ENCODE measurements at places on chromosomes 1 and 21. TPM values are rescaled to one million over a fixed set of nuclear protein-coding genes. Genes with fewer than 3 reads are reported as not detected.

DNA sequence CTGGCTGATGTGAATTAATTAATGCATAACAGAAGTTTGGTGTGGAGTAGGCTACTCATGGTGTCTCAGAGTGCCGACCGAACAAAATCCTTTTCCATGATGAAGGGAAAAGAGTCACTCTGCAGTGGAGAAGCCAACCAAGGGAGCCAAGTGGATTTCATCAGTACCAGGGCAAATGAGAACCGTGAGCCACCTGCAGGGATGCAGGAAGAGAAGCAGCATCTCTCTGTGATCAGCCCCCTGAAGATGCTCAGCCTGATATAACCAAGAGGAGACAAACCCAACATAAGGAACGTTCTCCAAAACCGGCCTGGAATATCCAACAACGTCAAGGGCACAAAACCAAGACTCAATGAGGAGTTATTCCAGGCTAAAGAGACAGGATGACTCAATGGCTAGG lies 13.4 kb upstream of the LAPTM5 start:
- DNase-seq = no peak

DNA sequence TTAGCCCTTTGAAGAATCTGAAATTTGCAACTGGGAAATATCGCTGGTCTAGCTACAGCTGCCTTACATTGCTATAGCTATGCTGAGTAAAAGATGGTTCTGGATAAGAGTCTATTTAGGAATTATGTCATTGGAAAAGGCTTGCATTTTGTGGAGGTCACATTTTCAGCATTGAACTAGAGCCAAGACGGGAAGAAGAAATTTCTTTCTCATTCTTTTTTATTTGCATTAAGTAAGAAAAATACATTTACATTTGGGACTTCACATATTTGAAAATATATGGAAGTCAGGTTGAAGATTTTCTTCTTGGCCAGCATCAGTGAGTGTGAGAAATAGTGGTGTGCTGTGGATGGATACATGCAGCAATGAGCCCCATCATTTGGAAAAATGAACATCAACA lies 291.6 kb downstream of the PTBP2 start:
- DNase-seq = no peak

DNA sequence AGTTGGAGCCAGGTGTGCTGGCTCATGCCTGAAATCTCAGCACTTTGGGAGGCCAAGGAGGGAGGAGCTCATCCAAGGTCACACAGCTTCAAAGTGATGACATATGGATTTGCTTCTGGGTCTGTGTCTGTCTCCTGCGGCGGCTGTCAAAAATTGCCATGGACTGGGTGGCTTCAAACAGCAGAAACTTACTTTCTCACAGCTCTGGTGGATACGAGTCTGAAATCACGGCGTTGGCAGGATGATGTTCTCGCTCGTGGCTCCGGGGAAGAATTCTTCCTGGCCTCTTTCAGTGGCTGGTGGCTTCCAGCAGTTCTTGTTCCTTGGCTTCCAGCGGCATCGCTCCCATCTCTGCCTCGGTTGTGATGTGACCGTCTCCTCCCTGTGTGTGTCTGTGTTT lies 314.8 kb upstream of the C1orf174 start:
- no peak for DNase-seq

The MYBPH gene
- polyA plus RNA-seq = not detected

- no peak for DNase-seq
Observed at GRCh38 chr1:228684607-228685006, 50.7 kb upstream of the RHOU start.

- DNase-seq = no peak
Observed at GRCh38 chr1:192747943-192748342, 60.9 kb upstream of the RGS2 start.

GRCh38 chr1:145719230-145720079 lies at the start of gene CD160:
Gene CD160, plus strand, starts transcription at chr1:145719499. Its CDS starts 8,829 bp downstream, at chr1:145728328.
- no peak for DNase-seq

DNA sequence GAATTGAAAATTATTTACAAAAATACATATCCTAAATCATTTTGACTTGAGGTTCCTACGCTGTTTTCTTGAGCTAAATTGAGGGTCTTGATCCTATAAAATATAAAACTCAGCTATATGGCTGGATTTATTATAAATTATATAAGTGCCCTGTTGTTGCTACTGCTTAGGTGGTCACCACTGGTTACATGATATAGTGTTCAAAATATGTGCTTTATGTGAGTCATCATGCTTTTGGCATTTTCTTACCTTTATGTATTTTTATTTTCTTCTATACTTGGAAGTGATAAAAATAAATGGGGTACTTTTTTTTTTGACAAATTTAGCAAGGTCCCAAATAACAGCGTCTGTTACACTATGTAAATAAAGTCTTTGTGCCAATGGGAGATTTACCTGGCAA lies 31.1 kb upstream of the PTPRC start:
- DNase-seq = no peak

- DNase-seq = no peak
Observed at GRCh38 chr1:26022404-26022779, 817 bp downstream of the EXTL1 start.

- peak; percentile 6 for DNase-seq
Observed at GRCh38 chr1:186763107-186763506, 65.6 kb upstream of the PLA2G4A start.

- DNase-seq = no peak
Observed at GRCh38 chr1:209326076-209326475, 257.4 kb upstream of the CAMK1G start.

The SYT11 gene
- polyA plus RNA-seq = 36.6 TPM

DNA sequence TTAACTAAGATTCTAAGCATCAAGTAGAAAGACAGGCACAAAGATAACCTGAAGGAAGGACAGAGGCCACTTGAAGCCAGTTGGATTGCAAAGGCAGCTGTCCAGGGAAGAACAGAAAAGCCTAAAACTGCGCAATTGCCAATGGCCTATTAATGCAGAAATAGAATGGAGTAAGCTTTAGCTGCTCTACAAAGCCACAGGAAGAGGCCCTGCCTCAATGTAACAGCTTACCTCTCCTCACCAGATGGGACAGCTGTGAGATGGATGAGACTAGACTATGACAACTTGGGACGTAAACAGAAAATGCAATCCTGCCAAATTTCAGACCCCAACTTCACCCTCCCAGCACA lies 176.5 kb downstream of the EIF4G3 start:
- DNase-seq = no peak

DNA sequence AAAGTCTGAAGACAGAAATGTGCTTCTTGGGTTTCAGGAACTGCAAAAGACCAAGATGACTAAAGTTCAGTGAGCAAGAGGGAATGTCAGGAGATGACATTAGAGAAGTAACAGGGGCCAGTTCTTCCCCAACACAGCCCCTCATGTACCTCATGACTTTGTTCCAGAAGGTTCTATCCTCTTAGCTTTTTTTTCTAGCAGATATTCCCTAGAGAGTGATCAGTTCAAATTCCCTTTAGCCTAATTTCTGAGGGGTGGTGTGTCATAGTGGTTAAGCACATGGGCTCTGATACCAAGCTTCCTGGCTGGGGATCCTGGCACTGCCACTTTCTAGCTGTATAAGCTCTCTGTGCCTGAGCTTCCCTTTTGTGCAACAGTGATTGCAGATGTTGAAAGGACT lies 108.0 kb downstream of the LBR start:
- no peak for DNase-seq

DNA sequence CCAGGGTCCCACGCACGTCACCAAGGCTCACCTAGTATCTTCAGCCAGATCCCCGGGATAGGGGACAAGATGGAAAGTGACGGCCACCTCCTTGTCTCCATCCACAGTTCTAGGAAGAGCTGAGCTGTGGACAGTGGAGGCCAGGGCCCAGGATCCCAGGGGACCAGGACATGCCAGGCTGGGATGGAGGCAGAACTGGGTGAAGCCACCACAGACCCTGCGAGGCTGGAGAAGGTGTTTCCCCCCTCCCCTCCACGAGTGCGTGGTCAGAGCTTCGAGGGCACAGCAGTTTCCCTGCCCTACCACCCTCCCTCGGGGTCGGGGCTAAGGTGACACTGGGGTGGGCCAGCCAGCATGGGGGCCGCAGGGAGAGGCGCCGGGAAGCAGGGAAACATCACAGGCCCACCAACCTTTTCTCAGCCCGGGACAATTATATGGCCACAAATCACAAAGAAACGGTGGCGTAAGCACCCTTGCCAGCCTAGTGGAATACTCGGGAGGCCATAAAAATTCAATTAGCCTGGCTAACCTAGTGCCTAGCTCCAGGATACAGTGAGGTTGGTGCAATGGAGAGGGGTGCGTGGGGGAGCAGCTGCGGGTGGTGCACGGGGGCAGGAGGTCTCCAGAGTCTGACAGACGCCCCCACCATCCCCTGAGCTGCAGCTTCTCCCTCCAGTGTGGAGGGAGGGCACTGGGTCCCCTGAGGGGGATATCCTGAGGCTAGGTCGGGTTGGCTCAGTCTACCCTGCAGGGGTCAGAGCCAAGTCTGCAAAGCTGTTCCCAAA lies 13.4 kb downstream of the DRAXIN start:
- DNase-seq = no peak

The RBM11 gene
- polyA plus RNA-seq = 0.26 TPM

- DNase-seq = peak; percentile 53
Observed at GRCh38 chr1:165631342-165632151, 513 bp downstream of the MGST3 start.

The ATAD3C gene
- 0.20 TPM for polyA plus RNA-seq

DNA sequence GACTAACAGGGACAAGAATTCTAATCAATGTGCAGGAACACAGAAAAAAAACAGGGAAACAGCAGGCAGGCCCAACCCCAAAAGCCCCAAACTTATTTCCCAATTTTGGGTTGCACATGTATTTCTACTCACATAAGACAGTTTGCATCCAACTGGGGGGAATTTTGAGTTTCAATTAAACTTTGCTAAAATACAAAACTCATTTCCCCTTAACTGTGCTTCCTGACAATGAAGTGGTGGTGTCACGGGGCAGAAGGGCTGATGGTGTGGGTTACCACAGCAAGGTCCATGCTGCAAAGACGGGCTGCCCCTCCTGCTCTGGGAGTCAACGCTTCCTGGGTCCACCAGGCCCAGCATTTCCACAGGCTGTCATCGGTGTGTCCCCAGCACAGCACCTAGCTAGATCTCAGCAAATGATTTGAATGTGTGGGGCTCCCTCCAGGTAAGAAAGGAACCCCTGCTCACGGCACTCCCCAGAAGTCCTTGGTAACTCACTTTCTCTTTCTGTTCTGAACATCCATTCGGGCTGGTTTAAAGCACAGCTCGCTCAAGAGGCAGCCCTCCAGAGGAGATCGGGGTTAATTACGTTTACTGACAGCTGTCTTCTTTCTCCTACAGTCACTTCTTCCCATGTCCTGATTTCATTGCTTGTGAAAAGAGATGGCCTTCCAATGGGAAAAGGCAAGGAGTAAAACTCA lies 27.4 kb downstream of the HIVEP3 start:
- no peak for DNase-seq
